ENCODE measurements at places on chromosomes 12 and 14.

DNA sequence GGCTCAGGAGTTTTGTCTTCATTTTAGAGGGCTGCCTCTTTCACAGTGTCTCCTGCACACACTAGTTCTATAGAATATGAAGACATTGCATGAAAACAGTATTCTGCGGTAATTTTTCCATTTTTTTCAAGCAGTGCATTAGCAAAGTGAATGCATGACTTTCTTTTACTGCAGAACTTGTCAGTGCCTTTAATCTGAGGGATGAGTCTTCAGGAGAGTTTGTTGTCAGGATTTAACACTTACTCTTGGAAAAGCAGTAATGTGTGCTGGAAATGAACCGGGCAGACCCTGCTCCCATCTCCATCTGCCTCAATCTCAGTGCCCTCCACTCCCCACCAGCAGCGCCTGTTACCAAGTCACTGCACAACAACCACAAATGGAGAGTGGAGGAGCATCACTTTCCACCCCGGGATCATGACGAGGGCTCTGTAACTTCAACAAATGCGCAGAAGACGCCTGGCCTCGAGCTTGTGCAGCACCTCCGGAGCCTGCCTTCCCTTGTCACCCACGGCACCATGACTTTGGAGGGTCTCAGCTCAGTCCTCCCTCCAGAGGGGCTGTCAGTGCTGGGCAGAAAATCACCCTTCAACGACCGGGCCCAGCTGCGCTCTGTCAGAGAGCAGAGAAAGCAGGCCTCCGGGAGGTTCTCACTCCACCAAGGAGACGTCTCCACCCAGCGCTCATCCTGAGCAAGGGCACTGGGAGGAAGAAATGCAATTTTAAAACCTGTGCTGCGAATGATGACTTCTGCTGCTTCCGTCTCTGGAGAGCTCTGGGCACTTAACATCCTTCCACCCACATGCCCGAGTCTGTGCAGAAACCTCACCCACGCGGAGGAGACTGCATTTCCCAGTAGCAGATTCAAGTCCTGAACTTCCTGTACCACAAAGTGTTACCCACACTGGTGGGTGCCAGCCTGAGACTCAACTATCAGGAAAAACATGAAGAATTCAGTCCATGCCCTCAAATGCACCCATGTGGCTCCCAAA lies 255.7 kb downstream of the ADGRD1 start:
- no peak for DNase-seq

DNA sequence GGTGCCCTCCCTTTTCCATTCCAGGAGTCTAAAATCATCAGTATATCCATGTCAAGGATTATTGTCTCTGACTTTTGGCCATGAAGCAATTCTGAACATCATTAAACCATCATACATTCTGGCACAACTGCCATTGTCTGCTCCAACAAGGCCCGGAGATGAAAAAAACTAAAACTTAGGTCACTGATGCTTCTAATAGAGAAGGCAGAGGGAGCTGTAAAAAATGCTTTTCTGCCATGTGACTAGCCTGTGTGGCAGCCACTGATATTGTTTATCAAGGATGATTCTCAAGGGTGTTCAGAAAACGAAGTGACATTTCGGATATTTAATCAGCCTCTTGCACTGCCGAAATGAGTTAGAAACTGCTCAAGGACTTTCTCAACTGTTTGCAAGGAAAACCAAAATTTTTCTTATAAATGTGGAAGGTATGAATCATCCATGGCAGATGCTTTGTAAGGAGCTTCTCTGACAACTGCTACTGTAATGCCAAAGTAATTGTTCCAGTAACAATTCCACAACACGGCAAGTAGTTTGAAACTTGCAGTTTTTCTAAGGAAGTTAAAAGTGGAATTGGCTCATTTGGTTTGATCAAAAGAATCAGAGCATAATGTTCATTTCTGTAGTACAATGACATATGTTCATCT lies 1076.5 kb upstream of the FLRT2 start:
- no peak for DNase-seq

GRCh38 chr14:87940894-87941293 lies 52.1 kb downstream of the GALC start:
- DNase-seq, result no peak

- no peak for DNase-seq
Observed at GRCh38 chr12:34390846-34391700, 368.8 kb downstream of the ALG10 start.

DNA sequence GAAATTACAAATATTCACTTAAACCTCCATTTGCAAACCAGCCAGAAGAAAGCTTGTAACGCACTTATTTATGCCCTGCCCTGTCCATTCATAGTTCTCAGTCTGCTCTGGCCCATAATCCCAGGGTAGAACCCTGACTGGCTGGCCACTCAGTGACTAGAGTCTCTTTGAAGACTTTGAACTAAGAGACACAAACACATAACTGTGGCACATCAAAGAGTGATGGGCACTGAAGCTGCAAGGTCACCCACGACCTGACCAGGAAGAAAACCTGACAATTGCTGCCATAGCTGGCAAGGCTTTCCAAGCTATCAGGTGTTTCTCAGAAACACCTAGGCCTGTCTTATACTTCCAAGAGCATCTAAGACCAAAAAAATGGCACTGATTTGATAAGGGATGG lies 28.7 kb downstream of the SLC41A2 start:
- no peak for DNase-seq

GRCh38 chr12:42450248-42450647 lies 124.3 kb downstream of the PPHLN1 start:
- DNase-seq, result no peak

DNA sequence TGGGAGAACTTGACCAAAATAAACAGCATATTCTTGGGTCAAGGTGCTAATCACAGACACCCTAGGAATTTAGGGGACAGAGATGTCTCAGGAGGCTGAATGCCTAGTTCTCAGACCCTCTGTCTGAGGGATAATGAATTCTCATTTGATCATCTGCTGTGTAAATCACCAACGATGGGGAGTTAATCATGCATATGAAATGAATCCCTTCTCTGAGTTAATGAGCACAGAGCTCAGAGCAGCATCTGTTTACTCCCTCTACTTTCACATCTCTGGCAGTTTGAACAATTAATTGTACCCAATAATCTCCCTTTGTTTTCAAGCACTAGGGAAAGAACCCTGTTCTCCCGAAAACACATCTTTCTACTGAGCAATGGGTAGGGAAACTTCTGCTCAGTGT lies 129.4 kb upstream of the SRRM4 start:
- DNase-seq, result no peak

GRCh38 chr14:83171761-83172160 lies 1638.1 kb upstream of the SEL1L start:
- no peak for DNase-seq

DNA sequence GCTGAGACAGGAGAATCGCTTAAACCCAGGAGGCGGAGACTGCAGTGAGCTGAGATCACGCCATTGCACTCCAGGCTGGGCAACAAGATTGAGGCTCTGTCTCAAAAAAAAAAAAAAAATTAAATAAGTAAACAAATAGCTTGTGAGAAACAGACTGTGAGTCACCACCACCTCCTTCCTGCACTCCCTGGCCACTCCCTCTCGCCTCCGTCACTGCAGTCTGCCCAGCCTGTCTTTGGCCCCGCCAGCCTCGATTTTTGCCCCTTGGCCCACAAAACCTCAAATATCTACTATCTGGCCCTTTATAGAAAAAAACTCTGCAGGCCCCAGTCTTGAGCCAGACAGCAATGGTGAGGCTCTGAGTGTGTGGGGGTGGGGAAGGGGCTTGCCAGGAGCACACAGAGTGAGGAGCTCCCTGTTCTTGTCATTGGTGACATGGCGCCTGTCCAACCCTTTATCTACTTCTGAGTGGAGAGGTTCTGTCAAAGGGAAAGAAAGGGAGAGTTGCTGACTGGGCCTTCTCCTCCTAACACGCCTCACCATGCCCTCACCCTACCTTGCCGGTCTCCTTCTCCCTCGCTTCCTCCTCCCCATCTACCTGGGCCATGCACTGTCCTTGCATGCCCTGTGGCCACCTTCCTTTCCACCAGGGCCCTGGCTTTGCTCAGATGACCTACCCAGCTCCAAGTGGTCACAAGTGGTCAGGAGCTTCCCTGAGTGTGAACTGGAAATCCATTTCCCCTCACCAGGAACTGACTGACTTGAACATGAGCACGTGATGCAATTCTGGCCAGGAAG lies 22.1 kb downstream of the LGMN start:
- no peak for DNase-seq

- no peak for DNase-seq
Observed at GRCh38 chr14:87989956-87990299, 3.1 kb downstream of the GALC start.

- no peak for DNase-seq
Observed at GRCh38 chr12:68855771-68856170, 47.8 kb downstream of the MDM2 start.

GRCh38 chr14:91390165-91390778 lies 27.3 kb downstream of the CCDC88C start:
- no peak for DNase-seq

GRCh38 chr12:112815589-112816321 lies 24.2 kb downstream of the RPH3A start:
- no peak for DNase-seq

- no peak for DNase-seq
Observed at GRCh38 chr14:78469947-78470346, 299.8 kb downstream of the NRXN3 start.

GRCh38 chr12:64900540-64900939 lies 76.1 kb downstream of the TBC1D30 start:
- DNase-seq, result no peak

GRCh38 chr12:52019113-52019770 lies 12.5 kb downstream of the TAMALIN start:
- no peak for DNase-seq

- DNase-seq, result no peak
Observed at GRCh38 chr12:10849425-10849878, at the start of gene PRR4. Gene PRR4, minus strand, starts transcription at chr12:10849475. Its CDS starts 38 bp downstream, at chr12:10849437.

GRCh38 chr12:66679461-66680084 lies 697 bp upstream of the GRIP1 start:
- no peak for DNase-seq

DNA sequence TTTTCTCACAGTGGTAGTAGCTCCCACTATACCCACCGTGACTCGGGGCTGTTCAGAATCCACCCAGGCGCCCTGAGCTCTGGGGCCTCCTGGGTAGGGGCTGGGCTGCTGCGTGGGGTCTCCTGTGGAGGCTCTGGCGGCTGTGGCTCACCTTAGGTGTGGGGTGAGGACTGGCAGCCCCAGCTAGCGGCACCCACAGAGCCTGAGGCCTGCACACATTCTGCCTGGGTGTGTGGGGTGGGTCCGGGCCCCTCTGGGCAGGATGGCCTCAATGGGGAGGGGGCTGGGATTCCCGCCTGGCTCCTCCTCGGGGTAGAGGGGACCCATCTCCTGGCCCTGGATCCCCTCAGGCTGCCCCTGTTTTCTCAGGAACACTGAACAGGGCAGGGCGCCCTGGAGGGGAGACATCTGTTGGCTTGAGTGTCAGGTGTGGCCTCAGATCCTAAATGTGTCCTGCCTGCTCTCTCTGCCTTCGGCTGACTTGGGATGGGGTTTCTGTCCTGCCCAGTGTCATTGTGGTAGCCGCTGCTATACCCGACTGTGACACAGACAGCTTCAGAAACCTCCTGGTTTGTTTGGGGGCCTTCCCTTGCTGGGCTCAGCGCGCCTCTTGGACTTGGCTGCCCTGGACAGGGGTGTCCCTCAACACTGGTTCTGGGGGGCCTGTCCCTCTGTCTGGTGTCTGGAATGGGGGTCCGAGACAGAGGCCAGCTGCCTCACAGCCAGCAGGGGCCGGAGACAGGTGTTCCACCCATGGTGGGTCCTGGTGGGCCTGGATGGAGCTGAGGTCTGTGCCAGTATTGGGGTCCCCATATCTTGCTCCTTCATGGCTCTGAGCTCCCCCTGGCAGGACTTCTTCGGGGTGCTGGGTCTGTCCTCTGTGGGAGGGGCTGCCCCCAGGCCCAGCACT lies 354.9 kb downstream of the TMEM121 start:
- DNase-seq, result no peak

DNA sequence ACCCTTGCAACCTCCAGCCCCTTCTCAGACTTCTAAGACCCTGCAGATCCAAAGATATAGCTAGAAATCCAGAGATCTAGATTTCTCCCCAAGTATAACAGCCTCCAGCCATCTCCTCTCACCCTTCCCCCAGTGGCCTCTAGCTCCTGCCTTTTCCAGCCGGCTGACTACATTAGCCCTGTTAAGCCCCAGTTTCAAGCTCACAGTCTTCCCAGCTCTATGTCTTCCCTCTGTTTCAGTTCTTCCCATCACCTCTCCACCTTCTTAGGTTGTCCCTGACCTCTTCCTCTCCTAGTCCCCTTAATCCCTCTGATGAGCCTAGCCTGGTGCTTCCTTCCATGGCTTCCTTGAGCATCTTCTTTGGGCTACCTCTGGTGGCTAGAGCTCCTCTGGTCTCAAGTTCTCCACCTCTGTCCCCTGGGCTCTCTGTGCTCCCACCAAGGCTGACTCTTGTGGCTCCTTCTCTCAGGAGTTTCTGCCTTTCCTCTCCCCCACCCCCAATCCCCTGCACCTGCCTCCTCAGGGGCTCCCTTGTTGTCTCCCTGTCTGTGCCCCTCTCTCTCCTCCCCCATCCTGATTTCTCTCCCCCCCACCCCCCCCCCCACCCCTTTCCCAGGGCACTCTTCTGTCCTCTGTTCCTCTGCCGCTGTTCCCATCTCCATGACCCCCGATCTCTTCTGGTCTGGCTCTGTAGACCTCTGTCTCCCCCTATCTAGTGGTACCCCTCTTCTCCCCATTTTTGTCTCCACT lies 816 bp upstream of the GDF11 start:
- no peak for DNase-seq

DNA sequence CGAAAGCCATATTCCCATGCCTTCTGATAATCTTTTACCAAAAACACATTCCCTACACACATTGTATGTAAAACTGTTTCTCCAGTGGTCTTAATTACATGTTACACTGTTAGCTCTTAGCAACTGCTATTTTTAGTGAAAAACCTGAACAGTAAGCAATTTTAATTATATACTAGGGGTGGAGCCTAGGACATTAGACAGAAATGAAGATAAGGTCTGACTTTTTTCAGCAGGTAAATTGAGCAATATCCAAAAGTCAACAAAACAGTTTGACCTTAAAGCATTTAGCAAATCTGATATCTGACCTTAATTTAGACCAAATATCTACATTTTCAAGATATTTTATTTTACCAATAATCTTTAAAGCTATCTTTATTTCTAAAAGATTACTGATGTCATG lies 60.2 kb downstream of the PDE6H start:
- DNase-seq, result no peak

GRCh38 chr14:55101698-55102097 lies 27.4 kb upstream of the LGALS3 start:
- no peak for DNase-seq

DNA sequence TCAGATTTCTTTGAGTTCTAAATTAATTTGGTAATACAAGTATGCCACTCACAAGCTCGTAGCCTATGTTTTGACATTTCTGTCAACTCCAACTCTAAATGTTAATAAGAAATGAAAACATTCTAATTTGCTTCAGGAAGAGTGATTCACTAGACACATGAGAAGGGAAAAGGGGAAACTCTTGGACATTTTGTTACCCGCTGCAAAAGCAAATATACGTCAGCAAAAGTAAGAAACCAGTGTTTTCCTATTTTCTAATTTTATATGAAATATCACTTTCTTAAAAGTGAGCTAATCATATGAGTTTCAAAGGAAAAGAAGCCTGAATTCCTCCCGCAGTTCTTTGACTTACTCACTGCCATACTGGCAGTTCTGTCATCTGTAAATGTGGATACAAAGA lies 162.3 kb downstream of the GRIP1 start:
- no peak for DNase-seq

GRCh38 chr12:124425667-124426066 lies 130.8 kb downstream of the RFLNA start:
- no peak for DNase-seq

- no peak for DNase-seq
Observed at GRCh38 chr12:118981285-118982211, at the start of gene SRRM4. Gene SRRM4, plus strand, starts transcription at chr12:118981541. Its CDS starts 342 bp downstream, at chr12:118981883.

- no peak for DNase-seq
Observed at GRCh38 chr12:89033062-89033461, 319.2 kb downstream of the DUSP6 start.

GRCh38 chr14:21026274-21026987 lies 1.6 kb upstream of the NDRG2 start:
- DNase-seq, result no peak
